ENCODE measurements at places on chromosomes 4 and X.

- no peak for DNase-seq
Observed at GRCh38 chr4:156794863-156795262, 176.7 kb downstream of the PDGFC start.

DNA sequence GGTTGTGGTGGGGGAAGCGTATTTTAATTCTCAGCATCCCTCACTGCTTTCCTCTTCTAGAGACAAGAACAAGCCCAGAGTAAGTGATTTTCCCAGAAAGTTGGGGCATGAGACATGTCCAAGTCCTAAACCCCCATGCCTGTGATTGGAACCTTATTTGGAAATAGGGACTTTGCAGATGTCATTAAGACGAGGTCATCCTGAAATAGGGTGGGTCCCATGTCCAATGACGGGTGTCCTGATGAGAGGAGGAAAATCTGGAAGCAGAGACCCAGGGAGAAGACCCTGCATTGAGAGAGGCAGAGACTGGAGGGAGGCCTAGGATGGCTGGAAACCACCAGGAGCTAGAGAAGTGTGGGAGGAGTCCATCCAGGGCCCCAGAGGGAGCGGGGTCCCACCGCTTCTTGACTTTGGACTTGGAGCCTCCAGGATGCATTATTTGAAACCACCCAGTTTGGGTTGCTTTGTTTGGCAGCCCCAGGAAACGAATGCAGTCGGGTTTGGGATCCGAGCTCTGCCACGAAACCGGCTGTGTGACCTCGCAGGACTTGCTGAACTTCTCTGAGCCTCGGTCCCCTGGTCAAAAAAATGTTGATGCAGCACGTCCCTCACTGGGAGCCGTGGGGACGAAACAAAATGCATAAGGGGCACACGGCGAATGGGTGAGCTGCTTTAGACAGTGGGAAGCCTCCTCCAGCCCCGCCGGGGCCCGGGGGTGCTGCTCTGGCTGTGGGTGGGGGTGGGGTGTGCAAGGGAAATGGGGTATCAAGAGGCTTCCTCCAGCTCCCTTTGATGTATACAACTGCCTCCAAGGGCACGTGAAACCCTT lies 113.9 kb downstream of the CPZ start:
- no peak for DNase-seq

- no peak for DNase-seq
Observed at GRCh38 chr4:183999435-183999834, 94.3 kb downstream of the STOX2 start.

DNA sequence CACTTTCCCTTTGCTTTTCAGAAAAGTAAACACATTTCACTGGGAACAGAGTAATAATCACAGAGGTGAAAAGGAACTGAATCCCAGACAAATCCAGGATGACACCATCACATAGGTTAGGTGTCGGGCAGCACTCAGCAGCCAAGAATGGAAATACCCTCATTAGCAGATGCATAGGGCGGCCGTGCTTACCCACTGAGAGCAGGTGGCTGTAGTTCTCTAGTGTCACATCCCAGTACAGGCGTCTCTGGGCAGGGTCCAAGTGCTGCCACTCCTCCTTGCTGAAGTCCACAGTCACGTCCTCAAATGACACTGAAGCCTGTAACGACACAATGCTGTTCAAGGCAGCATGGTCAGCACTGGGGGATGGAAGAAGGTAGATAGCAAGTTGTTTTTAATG lies 26.9 kb downstream of the ZNF41 start:
- DNase-seq = no peak

- DNase-seq = no peak
Observed at GRCh38 chr4:15914291-15914690, 24.2 kb downstream of the FGFBP1 start.

- DNase-seq = no peak
Observed at GRCh38 chr4:36313301-36313700, 31.9 kb downstream of the DTHD1 start.

GRCh38 chrX:22365460-22365859 lies 92.7 kb downstream of the CBLL2 start:
- no peak for DNase-seq
